Stimulated activated CD8-positive, alpha-beta memory T cell treated with anti-CD3 and anti-CD28 coated beads, Interleukin-7, amount 100 ng/mL, for 48 hours (primary cell): ENCODE measurements at places on chromosomes 12 and 14.

DNA sequence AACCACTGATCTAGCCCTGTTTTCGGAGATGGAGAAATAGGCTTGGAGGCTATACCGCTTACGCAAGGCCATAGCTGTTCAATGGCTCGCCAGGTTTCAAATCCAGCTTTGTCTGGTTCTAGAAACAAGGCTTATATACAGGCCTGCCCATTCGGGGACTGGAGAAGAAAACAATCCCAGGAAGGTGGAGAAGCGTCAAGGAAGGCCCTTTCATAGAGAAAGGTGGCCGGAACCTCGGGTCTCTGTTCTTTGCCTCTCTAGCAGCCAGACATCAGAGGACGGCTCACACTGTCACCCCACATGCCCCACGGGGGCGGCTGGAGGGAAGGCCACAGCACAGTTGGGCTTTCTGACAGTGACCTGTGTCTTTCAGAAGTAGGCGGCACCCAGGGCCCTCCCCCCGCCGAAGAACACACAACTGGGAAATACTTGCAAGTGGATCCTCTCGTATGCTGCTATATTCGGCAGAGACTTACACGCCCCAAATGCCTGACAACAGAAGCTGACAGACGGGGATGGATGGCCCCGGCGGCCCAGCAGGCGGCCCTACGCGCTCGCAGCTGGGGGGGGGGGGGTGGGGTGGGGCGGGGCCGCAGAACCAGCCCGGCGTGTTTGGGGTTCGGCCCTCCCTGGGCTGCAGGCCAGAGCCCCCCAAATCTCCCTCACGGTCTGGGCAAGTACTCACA, 4.5 kb upstream of the SETD1B start:
- no peak for DNase-seq

- no peak for DNase-seq
These were observed 61.5 kb upstream of the PTGR2 start for GRCh38 chr14:73789989-73790581.

- DNase-seq, result no peak
These were observed 133.0 kb downstream of the SOX5 start for GRCh38 chr12:23816394-23816851.

DNA sequence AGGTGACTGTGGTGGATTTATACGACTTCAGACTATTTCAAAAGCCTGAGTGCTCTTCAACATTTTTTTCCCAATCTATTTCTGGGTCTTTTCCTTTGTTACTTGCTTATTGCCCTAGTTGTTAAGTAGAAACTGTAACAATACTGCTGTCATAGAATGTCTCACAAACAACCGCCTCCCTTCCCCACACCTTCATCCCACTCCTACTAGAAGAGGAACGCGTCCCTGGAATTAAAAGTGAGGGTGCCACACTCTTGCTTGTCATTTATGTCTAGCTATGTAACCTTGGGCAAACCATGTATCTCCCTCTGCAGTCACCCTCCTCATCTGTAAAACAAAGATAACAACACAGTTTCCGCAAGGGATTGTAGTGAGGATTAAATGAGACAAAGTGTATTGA, 8.6 kb downstream of the BRAP start:
- DNase-seq, result no peak

DNA sequence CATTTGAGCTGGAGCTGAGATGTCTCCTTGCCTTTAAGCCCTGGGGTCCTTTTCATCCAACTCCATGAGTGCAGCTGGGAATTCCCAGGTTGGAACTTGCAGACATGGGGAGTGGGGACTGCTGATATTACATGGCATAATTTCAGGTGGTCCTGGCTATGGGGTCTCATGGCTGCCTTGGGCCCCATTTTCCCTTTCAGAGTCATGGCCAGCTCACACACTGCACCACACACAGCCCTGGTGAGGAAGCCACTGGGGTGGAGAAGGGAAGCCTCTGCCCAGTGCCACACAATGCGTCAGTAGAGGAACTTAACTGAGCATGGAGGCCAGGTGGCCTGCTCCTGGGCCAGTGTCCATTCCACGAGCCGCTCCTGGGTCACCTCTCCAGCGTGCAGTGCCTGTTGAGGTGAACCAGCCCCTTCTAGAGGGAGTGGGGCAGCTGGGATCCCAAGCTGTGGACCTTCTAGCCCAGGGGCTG, 17.3 kb upstream of the KRT86 start:
- DNase-seq, result no peak

GRCh38 chr12:22738945-22739344, 114.0 kb downstream of the ETNK1 start:
- DNase-seq, result no peak

GRCh38 chr14:101063121-101063520, 159.6 kb upstream of the RTL1 start:
- no peak for DNase-seq

- DNase-seq, result no peak
These were observed 126.3 kb downstream of the RALGAPA1 start for GRCh38 chr14:35682802-35683201.

- no peak for DNase-seq
These were observed 255.8 kb upstream of the CRY1 start for GRCh38 chr12:107349008-107349747.

DNA sequence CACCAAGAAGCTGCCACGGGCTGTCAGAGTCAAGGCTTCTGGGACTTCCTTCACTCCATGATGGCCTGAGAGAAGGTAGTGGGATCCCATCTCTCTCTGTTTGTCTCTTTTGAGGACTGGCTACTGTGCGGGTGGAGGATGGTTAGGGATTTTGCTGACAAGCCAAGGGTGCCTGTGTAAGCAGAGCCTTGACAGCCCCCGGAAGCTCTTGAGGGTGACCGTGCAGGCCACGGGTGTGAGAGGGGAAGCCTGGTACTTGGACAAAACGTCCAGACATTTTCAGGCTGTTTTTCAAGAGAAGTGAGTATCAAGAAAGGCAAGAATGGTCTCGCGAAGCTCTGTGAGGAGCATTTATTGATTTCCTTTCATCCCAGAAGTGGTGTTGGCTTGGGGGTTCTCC, 352.4 kb downstream of the DPF3 start:
- no peak for DNase-seq

DNA sequence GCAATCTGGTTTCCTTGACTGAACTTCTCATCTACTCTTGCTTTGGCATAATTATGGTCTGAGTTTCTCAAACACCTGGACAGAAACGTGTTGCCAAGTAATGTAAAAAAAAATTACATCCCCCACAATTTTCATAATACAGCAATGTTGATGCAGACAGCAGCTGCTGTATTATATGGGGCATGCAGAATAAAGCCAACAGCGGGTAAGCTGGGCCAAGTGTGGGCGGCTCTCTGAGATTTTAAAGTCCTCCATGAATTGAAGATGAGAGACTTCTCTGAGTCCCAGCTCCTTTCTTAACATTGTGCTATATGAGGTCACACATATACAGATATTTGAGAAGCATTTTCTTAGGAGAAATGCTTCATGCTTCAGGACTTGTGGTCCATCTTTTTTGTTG, 881.2 kb downstream of the GALC start:
- DNase-seq, result no peak

- no peak for DNase-seq
These were observed 17.8 kb downstream of the FAIM2 start for GRCh38 chr12:49885663-49886461.

DNA sequence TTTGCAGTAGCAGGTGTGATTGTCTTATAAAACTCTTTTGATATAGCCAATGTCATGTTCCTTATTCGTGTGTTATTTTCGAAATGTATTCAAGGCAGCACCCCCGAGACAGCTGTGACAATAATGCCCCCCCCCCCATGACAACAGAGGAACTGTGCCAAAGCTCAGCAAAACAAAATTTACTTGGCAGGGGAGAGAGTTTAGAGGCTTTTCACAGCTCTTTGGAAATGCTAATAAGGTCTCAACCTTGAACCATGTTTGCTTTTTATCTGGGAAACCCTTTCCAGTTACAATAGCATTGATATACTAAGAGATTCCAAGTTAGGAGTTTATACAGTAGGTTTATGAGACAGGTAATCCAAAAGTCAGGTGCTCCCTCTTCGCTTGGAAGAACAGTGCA, 56.4 kb upstream of the USP44 start:
- DNase-seq, result no peak

- no peak for DNase-seq
These were observed 6.9 kb upstream of the PPTC7 start for GRCh38 chr12:110590059-110590458.

GRCh38 chr14:102731871-102732800, 45.1 kb upstream of the TRAF3 start:
- DNase-seq, result no peak

GRCh38 chr14:27528328-27528727, 930.5 kb upstream of the NOVA1 start:
- no peak for DNase-seq

- DNase-seq, result no peak
These were observed 51.7 kb upstream of the BCL11B start for GRCh38 chr14:99323603-99324185.

DNA sequence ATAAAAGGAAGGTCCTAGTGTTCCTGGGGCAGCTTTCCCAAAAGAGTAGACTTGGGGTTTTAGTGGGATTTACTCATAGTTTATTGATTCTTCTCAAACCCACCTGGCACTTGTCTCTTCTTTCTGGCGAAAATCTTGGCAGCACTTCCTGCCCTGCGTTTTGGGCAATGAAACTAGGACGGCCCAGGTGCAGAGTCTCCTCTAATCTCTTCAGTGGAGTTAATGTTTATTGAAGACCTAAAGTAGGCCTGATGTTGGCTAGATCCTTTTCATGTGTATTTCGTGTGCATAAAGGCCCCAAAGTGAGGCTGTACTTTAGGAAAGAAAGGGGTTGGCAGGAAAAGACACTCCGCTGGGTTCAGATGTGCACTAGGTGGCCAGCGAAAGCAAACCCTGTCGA, 5.1 kb downstream of the WNT5B start:
- DNase-seq, result no peak

DNA sequence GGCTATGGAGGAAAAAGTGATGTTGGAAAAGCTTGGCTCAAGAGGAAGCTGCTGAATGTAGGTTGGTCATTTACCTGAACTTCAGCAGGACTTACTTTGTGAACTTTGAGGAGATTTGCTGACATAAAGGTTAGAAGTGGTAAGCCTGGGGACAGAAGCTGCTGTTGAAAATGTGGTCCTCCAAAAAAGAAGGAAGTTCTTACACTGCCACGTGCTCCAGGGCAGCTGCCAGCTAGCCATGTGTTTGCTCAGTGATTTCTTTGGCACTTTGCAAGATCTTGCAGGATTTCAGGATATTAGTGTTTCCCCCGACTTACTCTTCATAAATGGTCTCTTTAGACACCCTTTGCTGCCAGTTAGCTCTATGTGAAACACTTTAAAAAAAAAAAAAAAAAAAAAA, 14.8 kb upstream of the DYRK2 start:
- DNase-seq, result no peak

DNA sequence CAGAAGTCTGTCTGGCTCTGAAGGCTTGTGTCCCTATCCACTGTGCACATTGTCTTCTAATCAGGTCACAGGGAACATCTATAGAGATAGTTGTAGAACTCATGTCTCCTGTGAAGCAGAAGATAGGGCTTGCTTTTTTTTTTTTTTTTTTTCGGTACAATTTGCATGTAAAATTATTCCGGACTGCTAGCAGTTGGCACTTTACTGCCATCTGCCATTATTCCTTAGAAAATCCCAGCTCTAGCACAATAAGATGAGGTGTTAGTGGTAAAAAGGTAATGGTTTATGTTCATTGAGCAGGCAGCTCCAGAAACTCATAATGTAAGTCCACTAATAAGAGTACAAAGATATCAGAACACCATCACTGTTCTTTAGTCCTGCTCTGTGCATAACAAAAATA, 8.7 kb downstream of the MYRFL start:
- no peak for DNase-seq

- no peak for DNase-seq
These were observed 354.7 kb upstream of the TMTC1 start for GRCh38 chr12:30138483-30138882.

- DNase-seq, result no peak
These were observed 24.4 kb downstream of the SLC8B1 start for GRCh38 chr12:113310489-113310888.
